Thoracic aorta (tissue), 2 donors: ENCODE measurements at places on chromosomes 3 and 15. TPM values are rescaled to one million over a fixed set of nuclear protein-coding genes. Genes with fewer than 3 reads are reported as not detected.

Gene ZBED2
- total RNA-seq: not detected

Gene ARGFX
- not detected for total RNA-seq

Gene SCN5A
- 5.4 TPM for total RNA-seq

Gene CASR
- not detected for total RNA-seq

Gene TMC3
- not detected for total RNA-seq

Gene CFAP92
- total RNA-seq: not detected

Gene NR2F2
- 49.8 TPM for total RNA-seq

Gene OR5K3
- total RNA-seq: not detected

Gene GOLGA8S
- 0.42 TPM for total RNA-seq

Gene P2RY12
- 2.2 TPM for total RNA-seq

Gene TTLL13
- total RNA-seq: not detected

Gene GOLGA8M
- not detected for total RNA-seq

Gene STRA6
- not detected for total RNA-seq

Gene TRIM42
- not detected for total RNA-seq

Gene IL20RB
- 0.71 TPM for total RNA-seq

Gene SLC12A1
- total RNA-seq: 0.68 TPM

Gene PSTPIP1
- 24.8 TPM for total RNA-seq

Gene FES
- total RNA-seq: 86.3 TPM

Gene ATXN7
- 38.4 TPM for total RNA-seq

Gene COL6A5
- total RNA-seq: not detected

Gene ONECUT1
- total RNA-seq: 0.28 TPM

Gene GPR156
- total RNA-seq: 0.27 TPM

Gene PARP3
- 10.9 TPM for total RNA-seq

Gene GNAT1
- total RNA-seq: 0.54 TPM

Gene AADACL2
- total RNA-seq: not detected

Gene ADAMTS17
- 8.1 TPM for total RNA-seq

Gene EFCAB12
- 0.68 TPM for total RNA-seq

Gene GHSR
- total RNA-seq: not detected

Gene SENP2
- 49.0 TPM for total RNA-seq

Gene KIF7
- total RNA-seq: 28.4 TPM

Gene AGBL1
- total RNA-seq: not detected

Gene PLIN1
- 5.7 TPM for total RNA-seq

Gene DGKG
- total RNA-seq: 16.7 TPM

Gene MELTF
- total RNA-seq: 8.7 TPM
